NCI-H774 (cell line): ENCODE measurements at places on chromosomes 5 and 9.

- no peak for DNase-seq
These were observed 8.4 kb downstream of the CARNMT1 start for GRCh38 chr9:75019654-75020053.

- no peak for DNase-seq
These were observed 69.2 kb downstream of the ANGPTL2 start for GRCh38 chr9:127053057-127053821.

GRCh38 chr5:142740474-142741242 lies 29.5 kb upstream of the ARHGAP26 start:
- peak; percentile 18 for DNase-seq

DNA sequence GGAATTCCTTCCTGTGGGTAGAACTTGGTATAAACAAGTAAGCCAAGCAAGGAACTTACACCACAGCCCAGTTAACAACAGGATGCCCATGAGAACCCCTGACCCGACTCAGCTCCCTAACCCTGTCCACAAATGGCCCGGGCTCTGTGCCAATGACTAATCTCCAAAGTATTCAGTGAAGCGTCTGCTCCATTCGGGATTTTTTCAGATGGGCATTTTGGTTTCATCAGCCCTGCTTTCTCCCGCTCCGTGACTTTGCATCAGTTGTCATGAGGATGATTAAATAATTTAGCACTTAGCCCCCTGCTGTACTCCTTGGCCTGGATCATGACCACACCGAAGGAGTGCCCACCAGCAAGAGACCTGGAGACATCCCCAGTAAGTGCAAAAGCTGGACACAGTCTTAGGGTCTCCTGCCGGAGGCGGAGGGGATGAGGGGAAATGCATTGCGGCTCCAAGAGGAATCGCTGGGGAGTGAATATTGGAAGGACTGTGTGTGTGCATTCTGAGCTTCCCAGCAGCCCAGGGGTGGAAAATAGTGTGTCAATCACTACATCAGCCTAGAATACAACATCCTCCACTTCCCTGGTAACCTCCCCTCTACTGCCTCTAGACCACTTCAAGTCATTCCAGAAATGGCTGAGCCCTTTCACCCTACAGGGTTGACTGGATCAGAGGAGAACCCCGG lies 41.4 kb upstream of the DNAH5 start:
- no peak for DNase-seq

DNA sequence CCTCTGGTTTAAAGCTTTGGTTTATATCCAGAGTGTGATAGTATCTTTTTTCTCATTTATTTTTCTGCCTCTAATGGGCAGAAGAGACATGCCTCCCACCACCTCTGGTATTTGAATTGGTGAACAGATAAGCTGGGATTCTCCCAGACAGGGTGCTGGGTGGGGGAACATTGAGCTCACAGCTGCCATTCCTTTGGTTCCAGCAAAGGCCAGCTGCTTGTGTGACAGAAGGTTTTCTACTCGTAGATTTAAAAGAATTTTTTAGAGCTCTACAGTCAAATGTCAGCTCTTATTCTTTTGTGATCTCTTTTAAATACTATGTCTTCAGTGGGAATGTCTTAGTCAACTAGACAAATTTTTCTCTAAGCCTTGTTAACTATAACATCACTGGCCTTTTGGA lies 54.7 kb upstream of the ADAMTS16 start:
- no peak for DNase-seq

GRCh38 chr5:9302218-9302617 lies 243.7 kb downstream of the SEMA5A start:
- DNase-seq, result no peak

- DNase-seq, result no peak
These were observed 173.2 kb downstream of the SNCAIP start for GRCh38 chr5:122485226-122485625.

GRCh38 chr5:132867046-132867451 lies 607 bp downstream of the UQCRQ start:
- DNase-seq, result no peak

DNA sequence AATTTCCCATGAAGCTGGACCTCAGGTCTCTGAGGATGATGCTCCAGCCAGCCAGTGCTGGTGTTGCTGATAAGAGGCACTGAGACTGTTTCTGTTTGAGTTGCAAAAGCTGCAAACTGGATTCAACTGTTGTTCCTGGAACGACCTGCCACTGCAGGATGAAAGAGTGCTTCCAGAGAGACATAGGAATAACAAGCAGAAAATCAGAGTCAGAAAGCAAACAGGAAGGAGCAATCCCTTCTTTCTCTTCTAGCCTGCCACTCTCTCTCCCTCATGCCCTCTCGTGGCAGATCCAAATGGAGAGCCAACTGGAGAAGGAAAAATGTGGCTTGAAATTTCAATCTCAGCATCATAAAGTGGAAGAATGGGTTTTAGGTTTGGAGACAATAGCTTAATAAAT lies 110.4 kb downstream of the STARD4 start:
- DNase-seq, result no peak

DNA sequence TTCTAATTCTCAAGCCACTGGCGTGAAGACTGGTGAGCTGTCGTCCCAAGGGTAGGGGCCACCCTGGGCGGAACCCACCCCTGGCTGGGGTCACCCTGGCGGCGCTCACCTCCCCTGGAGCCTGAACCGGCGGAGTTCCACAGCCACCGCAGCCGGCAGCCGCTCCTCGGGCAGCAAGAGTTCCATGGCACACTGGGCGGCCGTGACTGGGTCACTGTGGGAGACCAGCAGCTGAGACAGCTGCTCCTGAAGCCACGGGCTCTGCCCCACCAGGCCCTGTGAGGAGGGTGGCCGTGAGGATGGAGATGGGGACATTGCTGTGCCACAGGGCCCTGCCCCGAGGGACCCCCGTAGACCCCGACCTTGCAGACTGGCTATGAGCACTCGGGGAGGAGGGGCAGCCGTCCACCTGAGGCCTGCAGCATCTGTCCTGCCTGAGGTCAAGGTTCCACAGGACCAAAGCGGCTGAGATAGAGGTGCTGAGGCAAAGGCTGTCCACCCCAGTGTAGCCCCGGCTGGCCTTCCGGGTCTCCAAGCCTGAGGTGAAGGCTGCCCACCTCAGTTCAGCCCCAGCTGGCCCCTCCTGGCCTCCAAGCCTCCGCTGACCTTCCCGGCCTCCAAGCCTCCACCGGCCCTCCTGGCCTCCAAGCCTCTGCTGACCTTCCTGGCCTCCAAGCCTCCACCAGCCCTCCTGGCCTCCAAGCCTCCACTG lies 50.6 kb upstream of the NRARP start:
- no peak for DNase-seq

DNA sequence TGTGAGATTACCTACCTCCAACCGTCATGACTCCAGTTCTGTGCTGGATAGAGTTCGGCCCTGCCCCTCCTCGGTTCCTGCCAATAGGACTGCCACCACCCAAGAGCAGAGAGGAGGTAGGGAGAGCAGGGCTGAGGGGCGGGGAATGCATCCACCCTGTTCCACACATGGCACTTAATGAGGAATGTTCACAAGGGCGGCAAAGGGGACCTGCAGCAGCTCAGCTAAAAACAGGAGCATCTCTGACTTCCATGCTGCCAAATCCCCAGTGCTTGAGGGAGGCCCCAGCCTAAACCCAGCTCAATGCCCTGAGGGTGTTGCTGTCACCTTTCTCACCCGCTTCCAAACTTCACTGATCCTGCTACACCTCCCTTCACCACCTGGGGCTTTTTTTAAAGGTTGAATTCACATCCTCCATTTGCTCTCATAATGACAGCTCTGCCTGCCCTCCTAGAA lies 7.8 kb upstream of the DELE1 start:
- no peak for DNase-seq

DNA sequence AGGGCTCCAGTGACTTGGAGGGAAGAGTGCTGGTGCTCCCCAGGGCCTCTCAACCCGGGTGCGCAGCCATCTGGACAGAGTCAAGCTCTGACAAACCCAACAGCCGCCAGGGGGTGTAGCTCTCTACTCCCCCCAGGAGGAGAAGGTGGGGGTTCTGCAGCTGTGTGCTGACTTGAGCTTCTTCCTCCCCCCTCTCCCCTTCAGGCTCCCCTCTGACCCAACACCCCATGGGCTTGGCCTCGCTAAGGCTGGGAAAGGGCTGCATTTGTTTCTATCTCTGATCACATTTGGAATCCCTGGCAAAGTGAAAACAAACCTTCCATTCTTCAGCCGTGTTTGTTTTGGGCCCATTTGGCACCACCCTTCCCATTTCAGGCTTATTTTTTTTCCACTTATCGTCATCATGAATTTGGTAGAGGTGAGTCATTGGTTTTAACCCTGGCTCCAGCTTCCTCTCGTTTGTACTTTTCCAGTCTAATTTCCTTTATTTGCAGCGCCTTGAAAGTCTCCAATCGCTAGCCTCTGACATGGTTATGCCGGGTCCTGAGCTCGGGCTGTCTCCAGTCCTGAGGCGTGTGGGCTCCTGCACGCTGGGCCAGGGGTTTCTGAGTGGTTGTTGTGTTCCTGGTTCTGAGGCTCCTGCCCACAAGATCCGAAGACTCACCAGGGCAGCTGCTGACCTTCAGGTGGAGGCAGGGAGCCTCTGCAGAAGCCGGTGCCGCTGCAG lies 36.1 kb downstream of the DAP start:
- DNase-seq, result peak; percentile 62

- no peak for DNase-seq
These were observed 58.9 kb upstream of the OTULINL start for GRCh38 chr5:14522721-14523120.
